Fibroblast of the aortic adventitia (primary cell): ENCODE measurements at places on chromosomes 7 and 10. TPM values are rescaled to one million over a fixed set of nuclear protein-coding genes. Genes with fewer than 3 reads are reported as not detected.

Gene PPP1R3A
- total RNA-seq, result not detected in 2 replicates

Gene LRGUK
- total RNA-seq, result 0.09 and 0.82 TPM in 2 replicates

Gene PALD1
- 0.16 and 0.18 TPM in 2 replicates for total RNA-seq

Gene USP6NL
- total RNA-seq, result 8.3 and 15.2 TPM in 2 replicates

Gene CLRN3
- not detected in 2 replicates for total RNA-seq

Gene KCNH2
- not detected in 2 replicates for total RNA-seq

Gene TDRD1
- total RNA-seq, result 0.25 and 0.45 TPM in 2 replicates

Gene ARHGAP19
- 9.8 and 10.8 TPM in 2 replicates for total RNA-seq

Gene GDF2
- total RNA-seq, result not detected in 2 replicates

Gene TAS2R41
- 0.09 TPM in 1 of 2 replicates, not detected in the other for total RNA-seq

Gene GPR37
- total RNA-seq, result 0.65 and 7.0 TPM in 2 replicates

Gene SFMBT2
- total RNA-seq, result 0.25 and 2.0 TPM in 2 replicates
